Brain pericyte (primary cell): ENCODE measurements at places on chromosomes 6 and 20.

- DNase-seq, result no peak
Observed at GRCh38 chr20:17655865-17656479, 26.1 kb downstream of the RRBP1 start.

DNA sequence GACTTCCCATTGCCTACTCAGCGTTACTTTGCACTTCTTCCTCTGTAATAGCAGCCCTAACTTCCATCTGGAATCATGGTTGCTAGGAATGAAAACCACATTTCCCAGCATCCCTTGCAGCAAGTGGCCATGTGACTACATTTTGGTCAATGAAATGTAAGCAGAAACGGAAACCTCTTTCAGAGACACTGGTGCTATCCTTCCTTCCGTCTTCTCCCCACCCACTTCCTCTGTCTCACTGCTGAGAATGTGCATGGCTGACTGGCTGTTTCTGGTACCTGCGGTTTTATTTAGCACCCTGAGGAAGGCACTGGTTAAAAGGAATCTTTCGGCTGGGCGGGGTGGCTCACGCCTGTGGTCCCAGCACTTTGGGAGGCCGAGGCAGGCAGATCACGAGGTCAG is 107.4 kb downstream of the SCML4 start:
- DNase-seq, result no peak

DNA sequence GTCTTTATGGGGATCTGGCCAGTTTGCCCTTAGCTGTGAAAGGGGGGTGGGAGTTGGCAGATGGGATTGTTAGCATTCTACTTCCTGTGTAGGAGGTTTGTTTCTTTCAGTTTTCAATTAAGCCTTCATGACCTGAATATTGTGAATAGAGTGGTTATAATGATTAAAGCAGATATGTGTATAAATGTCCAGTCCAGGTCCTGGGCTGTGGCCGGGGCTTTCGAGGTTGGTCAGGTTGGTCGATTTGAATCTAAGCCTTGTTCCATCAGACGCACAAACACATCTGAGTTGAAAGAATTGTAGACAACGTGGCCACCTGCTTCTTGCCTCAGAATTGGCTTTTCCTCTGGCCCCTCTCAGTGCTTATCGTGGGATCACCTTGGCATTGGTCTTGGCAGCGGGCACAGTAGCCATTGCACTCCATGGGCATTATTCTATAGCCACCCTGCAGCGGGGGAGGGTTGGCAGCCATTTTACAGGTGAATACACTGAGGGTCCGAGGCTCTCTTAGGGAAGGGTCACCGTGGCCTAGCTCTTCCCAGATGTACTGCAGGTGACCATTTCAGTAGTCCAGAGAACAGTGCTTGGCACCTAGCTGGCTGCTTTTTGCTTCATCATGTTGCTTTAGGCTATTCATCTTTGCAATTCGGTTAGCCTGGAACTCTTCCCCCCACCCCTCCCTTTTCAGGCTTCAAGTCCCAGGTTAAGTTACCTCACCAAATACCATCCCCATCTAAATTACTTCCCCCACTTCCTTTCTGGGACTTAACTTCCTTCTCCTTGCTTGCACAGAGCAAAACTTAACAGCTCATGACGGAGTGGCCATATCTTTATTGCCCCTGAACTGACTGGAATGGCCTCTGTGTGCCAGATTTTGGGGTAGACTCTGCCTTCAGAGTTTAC is 1.1 kb downstream of the RNF114 start:
- DNase-seq, result no peak

- no peak for DNase-seq
Observed at GRCh38 chr6:16968101-16968500, 133.7 kb upstream of the STMND1 start.

- DNase-seq, result no peak
Observed at GRCh38 chr6:107235511-107235910, 120.2 kb upstream of the BEND3 start.

DNA sequence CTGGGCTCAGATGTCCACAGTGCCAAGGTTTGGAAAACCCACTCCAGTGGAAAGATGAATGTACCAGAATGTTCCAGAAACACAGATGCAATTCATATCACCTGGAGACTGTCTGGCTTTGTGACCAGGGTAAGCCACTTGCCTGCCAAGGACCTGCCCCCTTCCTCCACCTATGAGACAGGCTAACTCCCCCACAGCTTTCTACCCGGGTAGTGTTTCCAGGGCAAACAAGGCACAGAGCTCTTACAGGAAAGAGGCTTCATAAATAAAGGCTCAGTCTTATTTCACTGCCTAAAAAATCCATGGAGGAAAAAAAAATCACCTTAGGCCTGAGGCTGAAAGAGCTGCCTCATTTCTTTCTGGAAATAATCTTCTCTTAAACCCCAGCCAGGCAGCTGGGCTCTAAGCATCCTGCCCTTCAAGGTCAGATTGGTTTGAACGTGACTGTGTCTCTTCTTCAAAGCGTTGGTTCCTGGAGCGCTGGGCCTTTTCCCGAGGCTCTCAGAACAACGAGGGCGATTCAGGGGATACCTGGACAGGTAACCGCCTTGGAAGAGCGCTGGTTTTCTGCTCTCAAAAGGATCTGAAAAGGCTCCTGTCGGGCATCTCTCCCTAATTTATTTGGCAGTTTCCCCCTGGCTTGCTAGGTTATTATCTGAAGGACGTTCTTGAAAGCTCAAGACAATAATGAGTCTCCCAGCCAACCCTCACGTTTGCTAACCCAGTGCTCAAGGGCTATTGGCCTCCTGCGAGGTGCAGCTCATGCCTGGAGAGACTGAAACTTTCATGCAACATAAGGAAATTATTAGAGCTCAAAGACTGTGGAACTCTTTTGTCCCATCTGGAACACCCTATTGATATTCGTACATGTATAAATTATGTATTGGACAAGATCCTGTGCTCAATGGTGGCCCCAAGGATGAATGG is 199.2 kb upstream of the PMEPA1 start:
- no peak for DNase-seq

- DNase-seq, result no peak
Observed at GRCh38 chr20:49591217-49591865, 23.4 kb upstream of the PTGIS start.

- peak; percentile 38 for DNase-seq
Observed at GRCh38 chr20:48787861-48788375, 39.9 kb downstream of the PREX1 start.

DNA sequence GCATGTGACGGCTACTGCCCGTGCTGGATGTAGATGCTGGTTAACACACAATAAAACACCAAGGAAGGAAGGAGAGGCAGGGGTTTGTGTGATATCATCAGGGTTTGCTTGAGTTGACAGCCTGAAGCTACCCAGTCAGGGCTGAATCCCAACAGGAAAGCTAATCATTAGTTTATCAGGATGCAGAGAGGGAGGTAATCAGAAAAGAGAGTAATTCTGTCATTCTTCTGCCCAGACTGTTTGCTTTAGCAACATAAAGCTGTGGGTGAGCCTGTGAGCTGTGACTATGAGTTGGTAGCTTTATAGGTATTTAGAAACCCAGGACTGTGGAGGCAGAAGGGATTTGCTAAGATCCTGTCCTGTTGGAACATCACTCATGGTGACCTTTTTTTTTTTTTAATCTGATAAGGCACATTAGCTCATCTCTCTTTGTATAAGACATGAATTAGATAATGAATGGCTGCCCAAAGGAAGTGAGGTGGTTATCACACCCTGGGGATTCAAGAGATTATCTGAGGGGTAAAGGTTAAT is 79.3 kb downstream of the CAP2 start:
- DNase-seq, result no peak

DNA sequence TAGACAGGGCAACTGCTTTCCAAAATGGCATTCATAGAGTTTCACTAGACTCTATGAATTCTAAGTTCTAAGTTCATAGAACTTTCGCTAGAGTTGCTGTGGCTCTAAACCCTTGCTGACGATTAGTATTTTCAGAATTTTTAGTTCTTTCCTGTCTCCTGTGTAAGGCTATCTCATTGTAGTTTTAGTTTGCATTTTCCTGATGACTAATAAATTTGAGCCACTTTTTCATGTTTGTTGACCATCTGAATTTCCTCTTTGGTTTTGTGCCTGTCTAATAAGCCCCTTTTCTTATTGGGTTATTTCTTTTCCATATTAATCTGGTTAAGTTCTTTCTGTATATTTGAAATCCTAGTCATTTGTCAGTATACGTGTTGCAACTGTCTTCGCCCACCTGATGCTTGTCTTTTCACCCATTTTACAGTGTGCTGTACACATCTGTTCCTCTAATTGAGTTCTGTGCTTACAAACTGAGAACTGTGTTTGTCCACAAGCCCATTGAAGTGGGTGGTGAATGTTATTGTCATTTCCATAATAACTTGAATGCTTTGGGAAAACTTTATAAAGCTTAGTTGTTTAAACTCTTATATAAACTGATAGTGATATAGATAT is 177.7 kb upstream of the CDYL start:
- DNase-seq, result no peak

GRCh38 chr20:37364927-37365272 is 19.0 kb downstream of the SRC start:
- DNase-seq, result no peak

- DNase-seq, result no peak
Observed at GRCh38 chr6:111171577-111172400, 84.5 kb downstream of the SLC16A10 start.

DNA sequence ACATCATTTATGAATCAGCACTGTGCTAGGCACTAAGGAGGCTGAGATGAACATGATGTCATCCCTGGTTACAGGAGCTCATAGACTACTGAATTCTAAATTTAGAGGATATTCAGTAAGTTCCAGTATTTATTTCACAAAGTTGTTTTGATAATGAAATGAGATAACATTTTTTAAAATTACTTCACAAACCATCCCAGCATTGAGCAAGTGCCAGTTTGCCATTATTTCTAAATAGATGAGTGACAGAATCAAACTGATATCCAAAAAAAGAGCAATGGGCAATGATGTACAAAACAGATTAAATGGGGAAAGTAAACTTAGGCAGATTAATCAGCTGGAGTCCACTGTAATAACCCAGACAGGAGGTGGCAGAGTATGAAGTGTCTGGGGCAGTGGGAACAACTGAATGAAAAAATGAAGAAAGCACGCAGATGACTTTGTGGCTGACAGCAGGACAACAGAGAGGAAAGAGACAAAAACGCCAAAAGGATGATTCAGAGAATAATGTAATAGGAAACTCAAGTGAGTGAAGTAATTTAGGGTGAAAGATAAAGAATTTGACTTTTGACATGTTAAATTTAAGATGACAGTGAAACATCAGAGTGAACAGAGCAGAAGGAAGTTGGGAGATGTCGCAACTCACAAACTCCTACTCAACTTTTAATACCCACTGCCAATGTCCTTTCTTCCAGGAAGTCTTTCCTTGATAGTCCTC is 70.2 kb downstream of the RCAN2 start:
- DNase-seq, result no peak
